ENCODE measurements at places on chromosomes 4 and X. TPM values are rescaled to one million over a fixed set of nuclear protein-coding genes. Genes with fewer than 3 reads are reported as not detected.

Gene BBS7
- polyA plus RNA-seq, result 23.2 TPM

Gene DIAPH2
- 7.4 TPM for polyA plus RNA-seq

Gene HHIP
- polyA plus RNA-seq, result 2.4 TPM

Gene AFF2
- 4.2 TPM for polyA plus RNA-seq

Gene TMEM165
- polyA plus RNA-seq, result 73.8 TPM

Gene SCD5
- polyA plus RNA-seq, result 46.1 TPM

Gene FAM9B
- polyA plus RNA-seq, result 0.21 TPM

Gene TXK
- polyA plus RNA-seq, result 3.9 TPM

Gene NUDT11
- polyA plus RNA-seq, result 15.4 TPM

Gene EXOC1L
- polyA plus RNA-seq, result not detected

Gene CXCL10
- polyA plus RNA-seq, result 5.1 TPM

Gene SYNPO2
- polyA plus RNA-seq, result 13.2 TPM

Gene PCDH7
- 18.0 TPM for polyA plus RNA-seq

Gene C4orf51
- polyA plus RNA-seq, result not detected

Gene PNMA6A
- 13.0 TPM for polyA plus RNA-seq

Gene RBM3
- 278 TPM for polyA plus RNA-seq

Gene DDIT4L
- 2.5 TPM for polyA plus RNA-seq

Gene SAP30
- polyA plus RNA-seq, result 17.7 TPM

Gene PCYT1B
- polyA plus RNA-seq, result 3.2 TPM

Gene CAMK2D
- polyA plus RNA-seq, result 70.9 TPM

Gene IBSP
- not detected for polyA plus RNA-seq

Gene MAOB
- polyA plus RNA-seq, result 49.1 TPM

Gene GPR101
- polyA plus RNA-seq, result not detected

Gene IDS
- polyA plus RNA-seq, result 28.3 TPM

Gene DGKK
- polyA plus RNA-seq, result 8.5 TPM

Gene BLOC1S4
- 13.9 TPM for polyA plus RNA-seq

Gene MAGEC1
- not detected for polyA plus RNA-seq

Gene TFDP3
- polyA plus RNA-seq, result not detected

Gene ADH1C
- polyA plus RNA-seq, result 117 TPM

Gene ADRA2C
- polyA plus RNA-seq, result 16.2 TPM

Gene GPR143
- 14.4 TPM for polyA plus RNA-seq

Gene PAGE2B
- polyA plus RNA-seq, result not detected

Gene FGF13
- 22.6 TPM for polyA plus RNA-seq

Gene RRH
- 0.31 TPM for polyA plus RNA-seq

Gene PROM1
- 45.8 TPM for polyA plus RNA-seq

Gene EOLA1
- polyA plus RNA-seq, result 22.7 TPM

Gene ETDA
- not detected for polyA plus RNA-seq

Gene MYL5
- 20.4 TPM for polyA plus RNA-seq

Gene FGF2
- polyA plus RNA-seq, result 7.6 TPM

Gene CT45A5
- not detected for polyA plus RNA-seq

Gene CLDN2
- 42.3 TPM for polyA plus RNA-seq

Gene CXorf65
- polyA plus RNA-seq, result not detected

Gene XG
- polyA plus RNA-seq, result 0.39 TPM

Gene MAGEA2
- polyA plus RNA-seq, result not detected

Gene GPM6B
- polyA plus RNA-seq, result 19.6 TPM

Gene ARSH
- not detected for polyA plus RNA-seq

Gene RXFP1
- polyA plus RNA-seq, result 0.33 TPM

Gene BMX
- 0.36 TPM for polyA plus RNA-seq

Gene MAGEB2
- not detected for polyA plus RNA-seq

Data from left renal cortex interstitium (tissue), 4 donors.